ENCODE measurements at places on chromosomes 6 and 20.

- DNase-seq = no peak
Measured at GRCh38 chr20:17841751-17842215, 126.8 kb downstream of the SNX5 start.

DNA sequence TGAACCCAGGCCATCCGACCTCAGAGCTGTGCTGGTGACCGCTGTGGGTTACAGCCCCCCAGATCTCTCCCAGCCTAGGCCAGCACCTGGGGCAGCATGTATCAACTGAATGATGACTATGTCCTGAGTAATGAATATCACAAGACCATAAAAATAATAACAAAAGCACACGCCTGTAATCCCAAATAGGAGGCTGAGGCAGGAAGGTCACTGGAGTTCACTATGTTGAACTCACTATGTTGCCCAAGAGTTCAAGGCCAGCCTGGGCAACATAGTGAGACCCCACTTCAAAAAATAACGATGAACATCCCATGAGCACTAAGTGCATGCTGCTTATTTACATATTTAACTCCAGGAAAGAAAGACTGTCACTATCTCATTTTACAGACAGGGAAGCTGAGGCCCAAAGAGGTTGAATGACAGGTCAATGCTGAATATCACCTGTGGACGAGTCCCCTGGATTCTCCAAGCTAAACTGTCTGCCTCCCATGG, 92.3 kb downstream of the NFATC2 start:
- DNase-seq = no peak

DNA sequence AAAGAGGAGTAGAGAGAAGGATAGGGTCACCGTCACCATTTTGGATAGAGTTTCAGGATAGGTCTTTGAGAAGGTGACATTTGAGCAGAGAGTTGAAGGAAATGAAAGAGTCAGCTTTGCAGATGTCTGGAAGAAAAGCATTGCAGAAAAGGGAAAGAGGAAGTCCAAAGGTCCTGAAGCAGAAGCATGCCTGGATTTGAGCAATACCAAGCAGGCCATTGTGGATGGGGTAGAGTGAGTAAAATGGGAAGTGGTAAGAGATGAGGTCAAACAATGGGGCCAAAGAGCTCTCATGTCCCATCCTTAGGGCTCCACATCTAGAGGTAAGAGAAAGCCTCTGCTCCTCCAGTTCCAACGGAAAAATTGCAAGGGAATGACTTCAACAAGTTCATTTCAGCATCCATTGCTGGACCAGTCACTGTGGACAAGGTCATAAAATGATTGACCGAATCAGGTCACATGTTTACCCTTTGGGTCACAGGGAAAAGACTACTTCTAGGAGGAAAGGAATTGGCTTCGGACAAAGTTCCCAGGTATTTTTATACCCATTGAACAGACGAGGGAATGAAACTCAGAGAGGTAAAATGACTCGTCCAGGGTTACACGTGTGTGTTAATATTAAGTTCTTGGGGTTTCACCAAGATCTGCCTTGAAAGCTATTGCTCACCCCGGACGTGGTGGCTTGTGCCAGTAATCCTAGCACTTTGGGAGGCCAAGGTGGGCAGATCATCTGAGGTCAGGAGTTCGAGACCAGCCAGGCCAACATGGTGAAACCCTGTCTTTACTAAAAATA, 6.6 kb upstream of the SAMHD1 start:
- DNase-seq = no peak

GRCh38 chr20:63546956-63547724, 409 bp downstream of the SRMS start:
- DNase-seq = no peak

DNA sequence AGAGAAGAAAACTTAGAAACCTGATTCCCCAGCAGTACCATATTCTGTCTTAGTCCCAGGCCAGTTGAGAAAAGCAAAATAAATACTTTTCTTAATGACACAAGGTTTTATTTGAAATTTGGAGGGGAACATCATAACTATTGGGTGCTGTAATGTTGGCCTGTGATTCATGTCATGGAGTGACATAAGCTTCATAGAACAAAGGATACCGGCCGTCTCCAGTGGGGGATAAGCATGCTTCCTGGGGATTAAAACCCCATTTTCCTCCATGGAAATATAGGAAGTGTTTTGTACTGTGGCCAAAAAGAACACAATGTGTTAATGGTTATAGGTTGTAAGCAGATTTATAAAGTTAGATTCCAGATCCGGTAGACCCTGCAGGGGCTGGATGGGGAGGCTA, 18.0 kb downstream of the MTHFD1L start:
- no peak for DNase-seq

- no peak for DNase-seq
Measured at GRCh38 chr6:72579865-72580264, 42.0 kb upstream of the KCNQ5 start.

- no peak for DNase-seq
Measured at GRCh38 chr20:41690702-41691101, 72.5 kb upstream of the CHD6 start.
